ENCODE measurements at places on chromosomes 7 and 10.

- DNase-seq, result peak; percentile 23
Observed at GRCh38 chr7:122305475-122306319, 1.1 kb upstream of the FEZF1 start.

DNA sequence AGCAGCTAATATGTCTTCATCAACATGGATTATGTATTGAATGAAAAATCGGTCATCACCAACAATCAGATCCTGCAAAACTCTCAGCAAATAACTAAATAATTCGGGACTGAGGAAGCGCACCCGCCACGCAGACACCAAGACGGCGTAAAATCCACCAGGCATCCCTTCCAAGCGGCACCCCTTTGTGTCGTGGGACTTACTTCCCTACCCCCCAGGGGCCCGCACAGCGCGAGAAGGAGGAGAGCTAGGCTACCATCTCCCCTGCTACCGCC, 721 bp downstream of the ARL3 start:
- no peak for DNase-seq

DNA sequence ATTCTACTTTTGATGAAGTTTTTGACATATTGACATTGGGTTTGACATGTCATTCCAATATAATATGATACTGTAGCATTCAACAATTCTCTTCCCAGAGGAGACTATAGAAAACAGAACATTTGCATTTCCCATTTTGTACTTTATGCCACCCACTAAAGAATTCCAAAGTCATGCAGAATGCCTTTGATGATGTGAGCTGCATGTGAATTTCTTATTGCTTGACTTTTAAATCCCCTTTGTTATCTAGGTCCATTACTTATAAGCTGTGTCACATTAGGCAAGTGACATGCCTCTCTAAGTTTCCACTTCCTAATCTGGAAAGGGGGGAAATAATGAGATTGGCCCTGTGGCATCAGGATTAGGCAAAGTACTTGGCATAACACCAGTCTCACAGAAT, 436.7 kb downstream of the AUTS2 start:
- DNase-seq, result no peak

- no peak for DNase-seq
Observed at GRCh38 chr10:124050021-124051015, 43.1 kb downstream of the CHST15 start.

- no peak for DNase-seq
Observed at GRCh38 chr10:34786464-34786863, 28.6 kb downstream of the PARD3 start.

GRCh38 chr7:111006040-111006439, 84.9 kb upstream of the LRRN3 start:
- DNase-seq, result no peak

DNA sequence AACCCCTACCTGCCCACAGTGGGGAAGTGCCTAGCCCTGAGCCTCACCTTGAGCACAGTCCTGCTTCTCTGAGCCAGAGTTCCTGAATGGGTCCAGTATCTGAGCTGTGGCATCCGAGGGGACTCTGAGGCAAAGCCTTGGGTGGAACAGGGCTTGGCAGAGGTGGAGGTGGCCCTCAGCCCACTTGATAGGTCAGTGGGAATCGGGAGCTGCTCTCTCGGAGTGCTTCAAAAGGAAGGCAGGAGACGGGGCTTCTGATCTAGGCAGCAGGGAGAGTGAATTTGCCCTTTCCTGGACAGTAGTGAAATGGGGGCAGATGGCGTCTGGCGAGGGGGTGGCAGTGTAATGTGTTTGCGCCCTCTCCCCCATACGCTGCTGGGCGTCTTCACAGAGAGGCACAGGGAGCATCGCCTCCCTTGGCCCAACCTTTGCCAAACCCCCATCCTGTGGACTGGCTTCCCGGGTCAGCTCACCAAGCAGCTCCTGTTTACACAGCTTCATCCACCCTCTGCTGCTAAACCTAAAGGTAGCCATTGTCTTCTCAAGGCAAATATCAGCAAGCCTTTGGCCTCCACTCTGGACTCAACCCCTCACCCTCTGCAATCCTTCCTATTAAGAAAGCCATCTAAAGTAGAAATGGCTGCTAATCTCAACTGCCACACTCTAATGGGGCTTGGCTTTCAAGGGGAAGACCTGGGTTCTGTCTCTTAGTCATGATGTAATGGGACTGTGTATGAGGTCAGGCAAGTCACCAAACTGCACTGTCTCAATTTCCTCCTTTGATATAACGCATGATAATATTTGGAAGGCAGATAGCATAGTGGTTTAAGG, 21.1 kb upstream of the VDAC2 start:
- DNase-seq, result no peak

- no peak for DNase-seq
Observed at GRCh38 chr7:155880721-155881120, 68.5 kb upstream of the SHH start.

GRCh38 chr7:100175296-100175935, 1.8 kb downstream of the GPC2 start:
- DNase-seq, result no peak

DNA sequence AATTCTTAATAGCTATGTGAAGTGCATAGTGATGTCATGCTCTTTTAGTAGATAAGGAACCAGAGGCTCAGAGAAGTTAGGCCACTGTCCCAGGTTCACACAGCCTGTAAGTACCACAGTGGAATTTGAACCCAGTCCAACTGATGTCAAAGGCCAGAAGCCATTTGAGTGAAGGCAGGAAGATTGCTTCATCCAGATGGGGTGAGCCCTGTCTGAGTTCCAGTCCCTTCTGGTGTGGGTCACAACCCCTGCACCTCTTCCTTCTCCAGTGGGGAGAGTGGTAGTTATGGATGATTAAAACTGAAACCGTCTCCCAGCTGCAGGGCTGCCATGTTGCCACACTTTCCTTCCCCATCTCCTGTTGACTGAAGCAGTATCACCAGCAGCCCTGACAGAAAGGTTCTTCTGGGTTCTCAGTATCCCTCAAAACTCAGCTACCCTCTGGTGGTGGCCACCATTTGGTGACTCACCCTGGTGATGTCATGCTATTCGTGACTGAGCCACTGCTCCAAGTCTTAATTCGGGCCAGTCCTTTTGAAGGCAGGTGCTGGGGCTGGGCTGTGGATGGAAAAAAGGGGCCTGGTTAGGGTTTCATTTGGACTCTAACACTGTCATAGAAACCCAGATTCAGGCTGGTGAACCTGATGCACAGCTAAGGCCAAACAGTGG, 1.5 kb upstream of the C10orf95 start:
- DNase-seq, result no peak

GRCh38 chr10:133129859-133130495, 30.0 kb upstream of the KNDC1 start:
- DNase-seq, result no peak

DNA sequence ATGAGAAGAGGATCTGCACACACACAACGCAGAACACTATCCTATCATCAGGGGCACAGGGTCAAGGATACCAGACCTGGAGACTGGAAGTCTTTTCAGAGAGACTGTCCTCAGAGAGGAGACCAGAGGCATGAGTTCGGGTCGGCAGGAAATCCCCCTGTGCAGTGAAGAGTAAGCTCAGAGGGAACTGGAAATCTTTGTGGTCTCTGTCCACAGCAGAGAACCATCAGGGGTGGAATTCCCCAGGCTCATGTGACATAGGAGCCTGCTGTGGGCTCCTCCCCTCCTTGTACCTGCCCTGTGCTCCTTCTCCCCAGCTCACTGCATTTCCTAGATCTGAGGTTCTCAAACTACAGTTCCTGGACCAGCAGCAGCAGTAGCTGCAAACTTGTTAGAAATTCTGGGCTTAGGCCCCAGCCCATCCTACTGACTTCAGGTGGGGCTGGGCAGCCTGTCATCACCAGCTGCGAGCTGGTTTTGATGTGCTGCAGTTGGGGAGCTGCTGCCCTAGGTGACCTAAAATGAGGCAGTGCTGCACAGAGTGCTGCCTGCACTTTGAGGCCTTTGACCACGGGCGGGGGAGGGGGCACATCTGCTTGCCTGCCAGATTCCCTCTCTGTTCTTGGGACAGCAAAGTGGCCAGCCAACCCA, 2.4 kb downstream of the ZMIZ2 start:
- DNase-seq, result no peak

- no peak for DNase-seq
Observed at GRCh38 chr7:149455175-149455950, 5.5 kb downstream of the ZNF777 start.

GRCh38 chr7:160958-161725, 31.2 kb upstream of the FAM20C start:
- DNase-seq, result no peak

GRCh38 chr10:60352105-60352504, 37.6 kb downstream of the ANK3 start:
- no peak for DNase-seq

GRCh38 chr7:2037301-2037807, 195.4 kb downstream of the MAD1L1 start:
- no peak for DNase-seq

DNA sequence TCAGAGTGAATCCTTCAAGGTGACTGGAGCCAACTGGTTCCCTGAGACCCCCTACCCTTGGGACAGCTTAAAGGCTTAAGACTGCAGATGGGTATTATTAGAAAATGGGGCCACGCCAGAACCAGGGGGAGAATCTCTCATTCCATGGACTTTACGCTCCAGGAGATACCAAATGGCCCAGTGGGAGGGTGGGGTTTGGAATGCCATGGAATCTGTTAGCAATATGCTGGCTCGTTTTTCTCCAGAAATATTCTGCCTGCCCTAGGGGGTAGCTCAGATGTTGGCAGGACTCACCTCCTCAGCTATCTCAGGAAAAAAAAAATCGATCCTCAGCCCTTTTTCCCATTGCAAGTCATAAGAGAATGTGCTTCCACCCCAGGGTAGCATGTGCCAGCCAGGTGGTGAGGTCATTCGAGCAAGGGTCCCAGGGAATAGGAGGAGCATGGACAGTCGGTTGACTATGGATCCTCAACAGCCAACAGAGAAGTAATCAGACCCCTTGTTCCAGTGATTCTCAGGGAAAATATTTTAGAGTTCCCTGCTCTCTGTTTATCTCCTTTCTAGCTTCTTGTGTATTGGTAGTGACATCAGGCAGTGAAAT, 22.9 kb downstream of the SVIL start:
- no peak for DNase-seq

DNA sequence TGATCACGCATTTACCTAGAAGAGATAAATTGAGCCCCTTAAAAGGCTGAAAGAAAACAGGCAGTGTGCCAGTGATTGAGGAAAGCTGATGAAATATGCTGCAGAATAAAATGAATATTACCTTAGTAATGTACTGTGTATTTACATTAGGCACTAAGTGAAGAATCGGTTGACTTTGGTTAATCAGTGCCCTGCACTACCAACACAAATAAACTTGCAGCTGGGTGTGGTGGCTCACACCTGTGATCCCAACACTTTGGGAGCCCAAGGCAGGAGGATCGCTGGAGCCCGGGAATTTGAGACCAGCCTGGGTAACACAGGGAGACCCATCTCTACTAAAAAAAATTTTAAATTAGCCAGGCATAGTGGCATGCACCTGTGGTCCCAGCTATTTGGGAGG, 148.3 kb upstream of the TCF7L2 start:
- DNase-seq, result no peak

- DNase-seq, result peak; percentile 49
Observed at GRCh38 chr7:16479591-16479990, 14.1 kb upstream of the SOSTDC1 start.

- no peak for DNase-seq
Observed at GRCh38 chr7:24372961-24373955, 89.3 kb downstream of the NPY start.

- DNase-seq, result no peak
Observed at GRCh38 chr10:74114041-74114448, 36.6 kb downstream of the AP3M1 start.

- no peak for DNase-seq
Observed at GRCh38 chr10:55311848-55312635, 511.0 kb upstream of the PCDH15 start.

GRCh38 chr10:88848499-88848898, 3.1 kb downstream of the ANKRD22 start:
- no peak for DNase-seq

- no peak for DNase-seq
Observed at GRCh38 chr7:106067678-106068077, 44.4 kb downstream of the SYPL1 start.
